Heart left ventricle (tissue), 16 donors: ENCODE measurements at places on chromosomes 3 and 15. TPM values are rescaled to one million over a fixed set of nuclear protein-coding genes. Genes with fewer than 3 reads are reported as not detected.

DNA sequence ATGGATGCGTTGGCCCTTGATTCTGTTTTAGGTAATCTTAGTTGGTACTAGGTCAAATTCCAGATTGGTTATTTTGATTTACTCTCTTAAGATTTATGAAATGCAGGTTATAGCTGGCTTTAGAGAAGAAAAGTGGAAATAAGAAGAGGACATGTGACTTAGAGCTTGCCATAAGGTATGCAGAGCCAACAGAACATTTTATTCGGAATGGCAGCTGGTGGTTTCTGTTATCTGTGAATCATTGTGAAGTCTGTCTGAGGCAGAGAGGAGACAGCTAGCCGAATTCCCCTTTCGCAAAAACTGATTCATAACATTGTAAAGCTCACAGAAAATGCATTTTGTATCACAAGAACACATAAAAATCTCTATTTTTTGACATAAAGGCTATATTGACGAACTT lies 82.1 kb downstream of the FILIP1L start:
- DNase-seq: no peak

- DNase-seq: no peak
These were observed 1.2 kb downstream of the SS18L2 start for GRCh38 chr3:42591811-42592210.

DNA sequence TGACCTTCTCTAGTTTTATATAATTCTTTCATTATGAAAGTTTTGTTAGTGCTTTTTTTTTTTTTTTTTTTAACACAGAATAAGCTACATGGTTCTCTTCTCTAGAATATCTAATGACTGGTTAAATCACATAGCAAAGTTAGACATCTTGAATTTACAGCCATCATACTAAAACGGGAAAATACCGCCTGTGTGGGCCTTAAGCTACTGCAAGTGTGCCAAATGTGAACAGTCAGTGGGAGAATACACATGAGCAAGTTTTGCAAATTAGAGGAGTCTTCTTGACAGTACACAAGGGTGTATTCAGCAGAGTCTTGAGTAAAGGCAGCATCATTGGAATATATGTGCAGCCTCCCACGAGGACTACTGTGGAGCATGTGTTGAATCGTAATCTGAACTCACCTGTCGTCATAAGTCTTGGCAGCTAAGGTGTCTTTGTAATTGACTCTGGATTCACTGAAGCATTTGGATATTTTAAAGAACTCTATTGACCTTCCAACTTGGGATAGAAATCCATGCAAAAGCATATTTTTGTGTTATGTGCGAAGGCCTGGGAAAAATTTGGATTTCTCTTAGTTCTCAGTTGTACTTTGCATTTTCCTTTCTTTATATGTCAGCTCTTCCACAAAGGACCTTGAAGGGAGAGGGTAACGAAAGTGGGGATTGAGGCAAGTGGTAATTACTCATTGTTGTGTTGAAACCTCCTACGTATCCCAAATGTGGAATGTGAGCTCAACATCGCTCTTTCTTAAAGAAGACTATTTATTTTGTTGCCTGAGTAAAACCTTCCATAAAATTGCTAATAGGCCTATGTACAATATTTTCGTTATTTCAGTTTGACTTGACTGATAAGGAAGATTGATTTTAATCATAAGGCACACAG lies 117.4 kb downstream of the ATG7 start:
- DNase-seq: no peak

DNA sequence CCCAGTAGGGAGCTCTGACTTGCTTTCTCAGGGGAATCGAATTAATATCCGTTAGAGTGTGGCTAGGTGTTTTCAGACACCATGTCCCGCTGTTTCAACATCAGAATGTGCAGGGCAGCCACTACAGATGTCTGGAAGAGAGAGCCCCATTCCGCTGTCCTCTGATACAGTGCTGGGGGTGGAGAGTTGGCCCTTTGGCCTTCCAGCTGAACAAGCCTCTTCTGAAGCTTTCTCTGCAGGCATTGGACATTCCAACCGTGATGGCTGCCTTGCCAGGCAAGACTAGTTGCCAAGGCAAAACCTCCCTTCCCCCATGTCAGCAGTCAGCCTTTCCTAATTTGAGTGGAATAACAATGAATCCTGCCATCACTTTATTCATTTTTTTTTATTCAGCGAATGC lies 1.5 kb downstream of the FAH start:
- no peak for DNase-seq

DNA sequence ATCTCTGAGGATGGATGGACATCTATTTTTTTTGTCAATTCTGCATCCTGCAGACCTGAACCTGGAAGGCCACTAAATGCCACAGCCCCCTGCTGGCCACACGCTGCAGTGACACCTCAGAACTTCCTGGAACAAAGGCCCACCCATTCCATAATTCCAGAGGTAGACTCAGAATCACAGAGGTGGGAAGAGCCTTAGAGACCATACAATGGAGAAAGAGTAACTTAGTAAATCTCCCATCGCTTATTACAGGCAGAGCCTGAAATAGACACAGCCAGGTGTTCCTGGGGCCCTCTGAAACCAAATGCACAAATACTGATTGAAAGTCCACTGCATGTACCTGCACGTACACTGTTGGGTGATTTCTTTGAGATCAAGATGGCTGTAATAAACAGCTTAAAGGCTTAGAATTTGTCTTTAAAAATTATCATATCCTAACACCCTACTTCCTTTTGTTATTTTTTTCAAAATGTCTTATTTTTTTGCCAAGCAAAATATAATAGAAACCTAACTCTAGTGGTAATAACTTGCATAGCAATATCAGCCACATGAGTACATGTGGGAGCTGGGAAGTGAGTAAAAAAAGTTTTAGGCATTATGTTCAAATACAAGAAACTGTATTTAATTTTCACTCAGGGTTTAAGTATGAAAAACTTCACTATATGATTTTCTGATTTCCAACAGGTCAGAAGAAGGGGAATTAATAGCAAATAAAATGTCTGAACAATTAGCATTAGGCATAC lies 62.7 kb downstream of the EOMES start:
- DNase-seq: peak; percentile 71

DNA sequence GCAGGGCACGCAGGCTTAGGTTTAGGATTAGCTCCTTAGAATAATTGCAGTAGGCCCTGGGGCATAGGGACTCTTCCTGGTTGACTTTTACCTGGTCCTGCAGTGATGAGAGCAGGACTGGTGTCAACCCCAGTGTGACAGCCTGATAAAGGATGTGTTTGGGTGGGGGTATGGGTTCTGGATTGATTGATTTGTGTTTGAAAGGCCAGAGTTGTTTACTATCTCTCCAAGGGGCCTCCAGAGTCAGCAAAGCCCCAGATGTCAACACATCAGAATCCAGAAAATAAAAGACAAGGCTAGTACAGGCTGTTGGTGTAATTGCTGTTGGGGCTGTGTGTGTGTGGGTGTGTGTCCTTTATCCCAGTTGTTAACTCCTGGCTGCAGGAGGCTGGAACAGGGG lies 122.3 kb downstream of the CHRNA7 start:
- no peak for DNase-seq

DNA sequence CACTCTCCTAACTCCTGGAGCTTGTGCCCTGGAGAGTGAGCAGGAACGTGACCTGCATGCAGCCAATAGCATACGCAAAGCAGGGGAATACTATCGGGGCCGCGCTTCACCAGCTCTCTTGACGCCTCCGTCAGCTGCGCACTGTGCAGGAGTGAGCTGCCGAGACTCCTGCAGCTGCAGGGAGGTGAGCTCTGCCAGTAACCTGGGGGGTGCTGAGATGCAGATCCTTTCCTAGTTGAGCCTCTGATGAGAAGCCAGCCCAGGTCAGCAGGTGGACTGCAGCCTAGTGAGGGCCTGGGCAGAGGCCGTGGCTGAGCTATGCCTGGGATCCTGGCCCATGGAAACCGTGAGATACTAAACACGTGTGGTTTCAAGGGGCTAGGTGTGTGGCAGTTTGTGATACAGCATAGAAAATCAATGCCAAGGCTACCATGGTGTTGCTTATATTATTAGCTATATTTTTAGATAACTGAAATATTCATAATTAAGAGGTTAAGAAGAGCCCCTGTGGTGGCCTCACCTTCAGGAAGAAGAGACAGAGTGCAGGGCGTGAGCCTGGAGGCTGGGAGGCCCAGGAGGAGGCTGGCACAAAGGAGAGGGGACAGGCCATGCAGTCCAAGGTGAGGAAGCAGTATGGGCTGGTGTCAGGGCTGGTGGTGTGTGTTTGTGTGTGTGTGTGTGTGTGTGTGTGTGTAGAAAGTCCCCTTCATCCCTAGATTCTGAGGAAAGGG lies 5.9 kb upstream of the DNAJB8 start:
- no peak for DNase-seq

DNA sequence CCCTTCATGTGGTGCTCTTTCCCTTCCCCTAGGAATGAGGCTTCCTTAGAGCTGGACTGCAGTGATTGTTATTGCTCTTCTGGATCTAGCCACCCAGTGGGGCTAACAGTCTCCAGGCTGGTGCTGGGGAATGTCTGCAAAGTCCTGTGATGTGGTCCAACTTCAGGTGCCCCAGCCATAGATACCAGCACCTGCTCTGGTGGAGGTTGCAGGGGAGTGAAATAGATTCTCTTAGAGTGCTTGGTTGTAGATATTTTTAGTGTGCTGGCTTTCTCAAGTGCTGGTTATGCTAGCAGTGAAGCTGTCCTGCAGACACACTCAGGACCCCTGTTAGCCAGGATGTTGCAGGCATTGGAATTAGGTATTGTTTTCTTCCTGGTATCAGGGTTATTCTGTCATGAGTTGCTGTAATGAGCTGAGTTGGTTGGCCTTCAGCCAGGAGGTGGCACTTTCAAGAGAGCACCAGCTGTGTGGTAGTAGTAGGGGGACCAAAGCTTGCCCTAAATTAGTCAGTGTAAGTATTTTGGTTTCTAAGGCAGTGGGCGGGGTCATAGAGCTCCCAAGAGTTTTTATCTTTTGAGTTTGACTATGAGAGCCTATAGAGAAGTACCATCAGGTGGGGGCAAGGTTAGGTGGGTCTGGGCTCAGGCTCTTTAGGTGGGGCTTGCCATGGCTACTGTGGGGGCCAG lies 317.5 kb upstream of the SGO1 start:
- DNase-seq: no peak

DNA sequence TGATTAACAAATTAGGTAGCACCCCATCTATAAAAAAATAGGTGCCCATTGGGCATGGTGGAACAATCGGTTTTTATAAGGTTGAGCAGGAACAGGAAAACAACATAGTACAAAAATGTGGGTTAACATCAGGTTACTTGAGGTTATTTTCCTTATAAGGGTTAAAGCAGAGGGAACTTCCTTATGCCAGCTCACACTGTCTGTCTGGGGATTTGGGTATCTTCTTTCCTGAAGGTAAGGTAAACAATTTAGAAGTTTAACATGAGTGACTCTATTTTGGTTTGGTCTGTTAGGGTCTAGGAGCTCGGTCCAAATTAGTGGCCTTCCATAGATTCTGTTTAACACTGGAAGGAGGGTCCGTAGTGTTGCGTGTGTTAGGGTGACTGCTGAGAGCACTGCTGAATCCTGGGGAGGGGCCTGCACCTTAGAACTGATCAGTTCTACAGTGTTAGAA lies 14.7 kb downstream of the CHD2 start:
- DNase-seq: no peak

GRCh38 chr15:27062951-27063350 lies 92.0 kb downstream of the GABRG3 start:
- DNase-seq: no peak

DNA sequence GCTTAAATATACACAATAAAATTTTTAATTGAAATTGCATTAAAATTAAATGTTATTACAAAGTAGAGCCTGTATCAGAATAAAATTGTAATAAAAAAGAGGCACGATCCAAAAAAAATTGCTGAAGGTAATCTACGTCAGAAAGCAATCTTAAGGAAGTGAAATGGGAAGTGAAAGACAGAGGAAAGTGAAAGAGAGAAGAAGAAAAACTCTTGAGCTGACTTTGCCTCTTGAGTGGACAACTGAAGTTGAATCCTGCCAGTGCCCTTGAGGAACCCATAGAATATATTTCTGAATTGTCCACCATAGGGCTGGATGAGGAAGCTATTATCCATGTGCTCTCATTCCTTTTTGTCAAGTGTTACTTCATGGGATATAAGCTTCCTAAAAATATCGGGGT lies 285.1 kb upstream of the STAC start:
- no peak for DNase-seq

DNA sequence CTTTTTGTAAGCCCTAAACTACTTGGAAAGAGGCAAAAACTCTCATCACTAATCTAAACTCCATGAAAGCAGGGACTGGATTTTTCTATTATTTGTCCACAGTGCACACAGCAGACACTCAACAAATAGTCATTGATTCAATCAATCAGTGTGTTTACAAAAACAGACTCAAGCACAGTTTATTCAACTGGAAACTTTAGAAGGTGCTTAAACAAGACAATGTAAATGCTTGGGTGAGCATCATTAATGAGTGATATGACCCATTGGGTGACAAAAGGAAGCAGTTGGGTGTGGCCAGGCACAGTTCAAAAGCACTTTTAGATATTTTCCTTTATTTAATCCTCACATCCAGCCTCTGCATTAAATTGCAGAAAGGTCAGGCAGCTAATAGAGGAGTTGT lies 32.0 kb upstream of the PPP4R2 start:
- no peak for DNase-seq

- no peak for DNase-seq
These were observed 12.2 kb downstream of the RNF123 start for GRCh38 chr3:49701388-49702077.

- no peak for DNase-seq
These were observed 502.4 kb downstream of the LPP start for GRCh38 chr3:188656196-188656982.

- no peak for DNase-seq
These were observed 9.8 kb upstream of the SLC9C1 start for GRCh38 chr3:112303764-112304325.

GRCh38 chr15:50879016-50879617 lies 29.4 kb upstream of the AP4E1 start:
- no peak for DNase-seq

DNA sequence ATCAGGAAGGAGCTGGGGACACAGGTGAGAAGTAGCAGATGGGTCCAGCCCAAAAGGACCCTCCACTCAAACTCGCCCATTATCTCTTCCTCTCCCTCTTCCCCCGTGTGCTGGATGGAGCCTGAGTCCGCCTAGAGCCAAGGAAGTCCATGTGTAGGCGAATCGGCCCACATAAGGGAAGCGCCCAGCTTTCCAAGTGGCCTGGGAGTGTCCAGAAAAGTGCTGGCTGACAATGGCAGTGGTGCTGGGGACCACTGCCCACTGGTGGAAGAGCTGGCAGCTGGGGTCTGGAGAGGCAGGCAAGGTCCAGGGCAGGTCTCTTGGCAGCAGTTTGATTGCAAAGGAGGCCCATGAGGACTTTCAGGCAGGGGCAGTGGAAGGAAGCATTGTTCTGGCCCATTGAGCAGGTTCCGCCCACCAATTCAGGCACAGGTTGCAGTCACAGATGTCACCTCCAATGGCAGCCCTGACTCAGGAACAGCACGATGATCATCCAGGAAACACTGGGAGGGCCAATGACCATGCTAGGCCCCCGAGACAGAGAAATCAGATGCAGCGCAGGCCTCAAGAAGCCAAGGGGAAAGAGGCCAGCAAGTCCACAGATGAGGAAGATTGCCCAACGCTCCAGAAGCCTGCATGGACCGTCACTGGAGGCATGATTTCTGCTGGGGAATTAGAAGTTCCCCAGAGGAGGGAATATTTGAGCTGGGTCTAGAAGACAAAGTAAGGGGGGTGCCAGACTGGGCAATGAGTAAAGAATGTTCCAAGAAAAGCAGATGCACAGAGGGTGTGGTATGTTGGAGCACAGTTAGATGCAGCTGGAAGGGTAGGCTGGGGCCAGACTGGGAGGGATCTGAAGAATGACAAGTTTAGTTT lies 3.0 kb downstream of the MFGE8 start:
- peak; percentile 65 for DNase-seq

P2RY13 gene
- 0.30 TPM for polyA plus RNA-seq

NRG4 gene
- polyA plus RNA-seq: not detected

XCR1 gene
- not detected for polyA plus RNA-seq

BRK1 gene
- polyA plus RNA-seq: 85.5 TPM

XYLB gene
- 0.23 TPM for polyA plus RNA-seq

SLC51A gene
- 0.18 TPM for polyA plus RNA-seq

GASK1A gene
- 0.23 TPM for polyA plus RNA-seq
